ENCODE measurements at places on chromosomes 3 and 15.

DNA sequence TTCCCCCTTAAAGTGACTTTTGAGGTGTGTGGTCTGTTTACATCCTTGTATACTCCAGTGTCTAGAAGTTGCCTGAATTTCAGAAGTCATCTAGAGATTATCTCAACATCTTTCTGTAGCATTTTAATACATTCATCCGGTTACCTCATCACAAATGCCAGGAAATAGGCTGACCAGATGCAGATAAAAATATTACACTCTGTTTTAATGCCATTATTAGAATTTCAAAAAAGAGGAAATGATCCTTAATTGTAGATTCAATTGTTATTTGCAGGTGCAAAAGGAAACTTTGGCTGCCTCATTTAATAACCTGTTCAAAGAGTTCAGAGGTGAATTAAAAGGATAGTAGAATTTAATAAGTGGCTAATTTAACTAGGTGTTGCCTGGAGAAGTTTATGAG, 290.9 kb downstream of the C3orf38 start:
- no peak for DNase-seq

DNA sequence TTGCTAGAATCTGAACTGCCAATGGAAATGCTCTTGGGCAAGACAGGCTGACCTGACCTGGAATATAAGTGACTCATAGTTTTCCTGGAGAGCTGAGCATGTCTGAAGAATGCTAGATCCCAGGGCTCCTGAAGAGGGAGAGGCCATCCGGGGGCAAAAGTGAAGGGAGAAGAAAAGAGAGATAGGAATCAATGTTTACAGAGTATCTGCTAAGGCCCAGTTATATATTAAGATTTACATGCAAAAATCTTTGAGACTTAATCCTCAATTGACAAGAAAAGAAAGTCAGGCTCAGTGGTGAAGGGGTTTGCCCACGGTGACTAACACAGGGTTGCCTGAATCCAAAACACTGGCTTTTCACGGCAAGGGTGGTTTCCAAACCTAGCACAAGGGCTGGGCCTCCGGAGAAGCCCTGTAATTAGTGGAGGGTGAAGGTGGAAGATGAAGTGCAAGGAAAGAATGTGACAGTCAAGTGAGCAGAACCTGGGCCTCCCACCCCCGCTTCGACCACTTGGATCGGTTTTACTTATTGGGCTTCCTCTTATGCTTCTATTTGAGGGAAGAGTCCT, 91.7 kb upstream of the FGF12 start:
- DNase-seq, result peak; percentile 83

DNA sequence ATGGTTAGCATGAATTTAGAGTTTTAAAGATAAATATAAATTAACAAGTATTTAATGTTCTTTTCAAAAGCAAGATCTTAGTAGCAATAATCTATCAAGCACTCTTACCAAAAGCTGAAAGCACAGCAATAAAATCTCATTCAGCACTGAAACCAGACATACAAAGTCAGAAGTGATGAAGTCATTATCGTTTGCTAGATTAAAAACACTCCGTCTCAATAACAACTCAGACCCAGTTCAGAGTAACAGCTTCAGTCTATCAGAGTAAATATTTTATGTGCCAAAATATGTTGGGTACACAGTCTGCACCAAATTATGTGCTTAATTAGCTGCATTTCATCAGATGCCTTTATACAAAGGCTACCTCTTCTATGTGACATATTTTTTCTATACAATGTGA, 41.6 kb downstream of the CPA3 start:
- DNase-seq, result no peak

DNA sequence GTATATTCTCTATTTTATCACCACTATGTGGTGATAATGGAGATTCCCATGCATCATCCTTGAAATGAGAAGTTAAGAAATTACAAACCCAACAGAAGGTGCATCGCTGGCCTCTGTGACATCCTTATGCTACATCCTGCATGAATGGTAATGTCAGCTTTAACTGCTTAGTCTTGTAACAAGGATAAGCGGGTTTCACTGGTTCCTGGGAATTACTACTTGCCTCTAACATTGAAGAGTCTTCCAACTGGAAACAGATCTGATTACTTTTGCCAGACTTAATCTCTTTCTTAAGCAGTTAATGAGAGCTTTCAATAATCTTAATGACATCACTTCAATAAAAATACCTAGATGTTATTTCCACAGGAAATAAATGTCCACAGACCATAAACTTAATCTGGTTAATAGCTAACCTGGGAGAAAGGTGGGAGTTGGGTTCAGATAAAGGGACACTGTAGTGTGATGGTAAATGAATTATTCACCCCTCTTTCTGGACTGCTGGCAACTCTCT, 44.0 kb downstream of the FMN1 start:
- no peak for DNase-seq

DNA sequence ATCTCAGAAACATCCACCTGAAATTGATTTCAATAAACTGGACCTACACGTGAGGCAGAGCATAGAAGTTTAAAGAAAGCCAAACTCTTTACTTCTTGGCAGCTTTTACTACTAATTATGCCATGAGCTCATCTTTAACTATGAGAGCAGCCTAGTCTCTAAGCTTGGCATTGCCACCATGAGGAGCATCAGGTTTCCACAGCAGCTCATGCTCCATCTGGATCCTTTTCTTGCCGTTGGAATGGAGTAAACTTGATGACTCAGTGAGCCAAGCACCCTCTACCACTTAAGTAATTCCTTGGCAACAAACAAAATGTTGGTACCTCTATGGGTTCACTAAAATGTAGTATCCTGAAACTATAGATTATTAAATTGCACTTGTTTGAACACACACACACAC, 583.2 kb downstream of the EPHA3 start:
- no peak for DNase-seq

DNA sequence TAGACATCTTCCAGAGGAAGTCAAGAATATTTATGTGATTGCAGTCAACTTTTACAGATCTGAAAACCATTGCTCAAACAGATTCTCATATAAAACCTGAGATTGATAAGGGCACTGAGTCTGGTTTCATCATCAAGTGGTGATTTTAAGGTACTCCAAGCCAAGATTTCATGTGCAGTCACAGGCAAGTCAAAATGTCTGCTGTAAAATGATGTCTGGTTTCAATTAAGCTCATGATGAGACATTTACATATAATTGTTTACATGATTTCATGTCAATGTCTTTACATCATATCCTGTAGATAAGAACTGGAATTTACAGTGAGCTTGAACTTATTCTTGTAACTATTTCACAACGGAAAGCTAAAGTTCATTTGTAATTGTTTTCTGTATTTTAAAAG, 1215.5 kb downstream of the ROBO2 start:
- DNase-seq, result peak; percentile 10

DNA sequence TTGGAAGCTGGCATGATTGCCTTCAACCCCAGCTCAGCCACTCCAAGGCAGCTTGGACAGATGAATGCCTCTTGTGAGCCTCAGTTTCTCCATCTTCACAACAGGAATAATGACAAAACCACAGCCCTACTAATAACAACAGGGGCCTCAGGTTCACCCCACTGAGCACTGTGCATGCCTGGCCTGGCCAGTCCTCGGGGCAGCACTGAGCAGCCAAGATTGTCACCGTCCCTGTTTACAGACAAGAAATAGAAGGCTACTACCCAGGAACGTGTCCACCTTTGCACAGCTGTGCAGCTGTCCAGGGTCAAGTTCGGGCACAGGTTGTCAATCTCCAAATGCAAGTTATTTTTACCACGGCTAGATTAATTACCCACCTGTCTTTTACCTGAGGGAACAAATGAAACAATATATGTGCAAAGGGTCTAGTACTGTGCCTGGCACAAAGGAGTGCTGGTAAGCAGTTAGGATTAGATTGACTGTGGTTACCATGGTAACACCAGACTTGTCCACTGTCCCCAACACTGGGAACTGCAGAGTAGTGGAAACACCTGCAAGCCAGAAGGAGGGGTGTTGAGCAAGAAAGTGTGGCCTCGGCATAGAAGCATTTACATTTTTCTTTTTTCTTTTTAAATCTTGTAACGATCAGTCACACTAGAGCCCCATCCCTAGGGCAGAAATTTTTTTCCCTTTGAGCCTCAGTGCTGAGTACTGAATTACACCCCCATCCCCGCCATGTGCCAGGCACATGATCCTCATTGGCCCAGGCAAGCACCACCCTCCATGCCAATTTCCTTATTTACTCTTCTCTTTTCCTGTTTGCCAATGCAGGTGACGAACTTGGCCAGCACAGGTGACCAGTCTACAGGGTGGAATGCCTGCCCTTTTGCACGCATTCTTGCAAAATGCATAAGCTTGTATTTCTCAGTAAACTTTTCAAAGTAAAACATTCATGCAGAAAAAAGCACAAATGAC, 66.3 kb upstream of the SLC6A6 start:
- DNase-seq, result no peak

DNA sequence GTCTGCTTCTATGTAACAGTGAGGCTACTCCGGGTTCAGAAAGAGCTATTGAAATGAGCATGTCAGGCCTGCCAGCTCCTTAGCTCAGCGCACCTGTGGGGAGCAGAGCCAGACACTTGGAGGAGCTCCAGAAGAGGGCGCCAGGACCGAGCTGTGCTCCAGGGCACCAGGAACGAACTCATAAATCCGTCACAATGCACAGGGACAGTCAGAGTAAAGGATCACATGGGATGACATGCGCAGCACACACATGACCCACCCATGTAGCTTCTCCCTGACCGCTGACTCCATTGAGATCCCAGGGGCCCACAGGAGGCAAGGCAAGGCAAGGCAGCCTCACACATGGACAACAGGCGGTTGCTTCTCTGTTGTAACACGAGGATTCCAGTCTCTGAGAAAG, 26.0 kb upstream of the GNB5 start:
- DNase-seq, result no peak

GRCh38 chr15:47412136-47412535, 305.2 kb upstream of the SEMA6D start:
- peak; percentile 73 for DNase-seq

GRCh38 chr3:94004301-94004910, 24.0 kb downstream of the STX19 start:
- peak; percentile 73 for DNase-seq

DNA sequence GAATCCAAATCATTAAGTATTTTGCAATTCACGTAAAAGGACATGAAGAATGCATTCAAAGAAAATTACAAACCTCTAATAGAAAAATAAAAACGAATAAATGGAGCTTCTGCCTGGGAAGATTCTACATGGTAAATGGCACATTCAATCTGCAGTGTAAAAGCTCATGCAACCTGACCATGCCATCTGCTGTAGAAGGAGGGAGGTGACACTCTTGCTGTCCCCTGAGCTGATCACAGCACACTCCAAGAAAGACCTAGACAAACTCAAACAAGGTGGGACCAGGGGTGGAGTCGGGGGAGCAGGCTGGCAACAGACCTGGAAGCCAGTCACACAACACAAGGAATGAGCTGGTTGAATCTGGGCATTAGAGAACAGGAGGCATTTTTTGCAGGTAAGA, 101.8 kb downstream of the BDH1 start:
- no peak for DNase-seq

DNA sequence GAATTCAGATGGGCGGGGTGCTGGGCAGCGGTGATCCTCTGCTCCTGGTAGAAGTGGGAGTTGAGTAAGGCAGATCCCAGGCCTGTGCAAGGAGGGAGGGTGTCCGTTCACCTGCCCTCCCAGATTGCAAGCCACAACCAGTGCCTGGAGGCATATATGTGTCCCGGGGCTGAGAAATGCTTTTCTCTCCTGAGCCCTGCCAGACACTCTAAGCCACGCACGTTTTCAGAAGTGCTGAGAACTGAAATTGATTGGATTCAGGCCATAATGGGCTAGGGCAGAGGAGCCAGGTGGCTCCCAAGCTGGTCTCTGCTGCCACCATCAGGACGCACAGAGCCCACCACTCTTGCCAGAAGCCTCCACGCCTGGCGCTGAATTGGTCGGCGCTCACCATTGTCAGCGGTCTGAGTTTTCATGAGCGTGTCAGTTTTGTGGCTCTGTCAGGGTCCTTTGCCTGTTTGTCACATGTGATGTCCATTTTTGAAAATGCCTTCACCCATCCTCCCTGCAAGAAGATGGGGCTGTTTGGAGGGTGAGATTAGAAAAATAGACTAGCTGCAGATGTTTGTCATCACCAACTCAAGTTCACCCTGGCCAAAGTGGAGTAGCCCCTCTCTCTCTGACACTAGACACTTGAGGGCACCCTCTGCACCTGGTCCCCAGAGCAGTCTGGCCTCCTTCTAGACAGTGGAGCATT, 15.4 kb upstream of the BFSP2 start:
- peak; percentile 71 for DNase-seq

DNA sequence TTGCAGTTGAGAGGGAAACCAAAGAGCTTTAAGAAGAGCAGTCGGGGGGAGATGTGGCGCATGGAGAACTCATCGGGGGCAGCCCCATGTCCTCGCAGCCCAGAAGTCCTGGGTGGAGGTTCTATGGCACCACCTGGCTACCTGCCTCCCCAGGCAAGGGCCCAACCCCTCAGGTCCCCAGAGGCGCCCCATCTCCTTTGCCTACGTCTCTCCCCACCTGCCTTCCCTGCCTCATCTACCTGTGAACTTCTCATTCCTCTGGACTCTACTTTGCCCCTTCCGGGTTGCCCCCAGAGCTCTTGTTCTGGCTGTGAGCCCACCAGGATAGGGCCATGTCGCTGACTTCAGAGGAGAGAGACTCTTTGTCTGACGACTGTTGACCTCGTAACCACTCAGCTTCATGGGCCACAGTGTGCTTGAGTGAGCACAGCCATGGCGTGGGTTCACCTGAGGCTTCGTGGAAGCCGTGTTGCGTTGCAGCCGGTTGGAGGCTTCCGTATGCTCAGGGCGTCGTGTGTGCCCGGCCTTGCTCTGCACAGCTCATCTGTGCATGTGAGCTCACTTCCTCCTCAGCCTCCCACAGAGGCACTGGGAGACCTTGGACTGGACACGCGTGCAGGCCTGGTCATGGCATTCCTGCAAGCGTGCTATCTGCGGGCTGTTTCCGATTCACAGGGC, 13.4 kb downstream of the APBA2 start:
- no peak for DNase-seq

DNA sequence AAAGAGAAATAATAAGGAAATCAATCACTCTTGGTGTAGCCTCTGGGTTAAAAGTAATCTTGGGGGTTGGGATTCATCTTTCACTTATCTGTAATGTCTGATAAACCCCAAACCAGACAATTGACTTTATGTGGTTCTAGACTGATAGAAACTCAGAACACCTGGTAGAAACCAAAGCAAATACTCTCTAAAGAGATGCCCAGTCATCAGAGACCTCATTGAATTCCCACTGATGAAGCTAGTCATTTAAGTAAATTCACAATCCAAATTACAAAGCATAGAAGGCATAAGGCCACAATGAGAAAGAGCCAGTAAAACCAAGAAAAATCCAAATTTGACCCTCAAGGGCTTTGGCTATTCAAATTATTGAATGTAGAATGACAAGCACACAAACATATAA, 250.6 kb downstream of the MBNL1 start:
- DNase-seq, result no peak

DNA sequence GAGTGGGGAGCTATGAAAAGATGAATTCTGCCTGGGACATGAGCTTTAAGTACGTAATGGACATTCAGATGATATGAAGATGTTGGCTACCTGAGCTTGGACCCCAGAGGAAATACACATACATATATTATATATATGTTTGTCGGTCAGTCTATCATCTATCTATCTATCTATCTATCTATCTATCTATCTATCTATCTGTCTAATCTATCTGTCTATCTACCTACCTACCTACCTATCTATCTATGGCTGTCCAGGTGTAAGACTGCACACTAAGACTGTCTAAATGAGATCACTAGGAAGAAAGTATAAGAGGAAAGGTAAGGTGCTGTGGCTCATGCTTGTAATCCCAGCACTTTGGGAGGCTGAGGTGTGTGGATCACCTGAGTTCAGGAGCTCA, 18.2 kb upstream of the CELF6 start:
- no peak for DNase-seq

All from endothelial cell of umbilical vein (primary cell).